MM.1S (cell line): ENCODE measurements at places on chromosomes 7 and 10.

DNA sequence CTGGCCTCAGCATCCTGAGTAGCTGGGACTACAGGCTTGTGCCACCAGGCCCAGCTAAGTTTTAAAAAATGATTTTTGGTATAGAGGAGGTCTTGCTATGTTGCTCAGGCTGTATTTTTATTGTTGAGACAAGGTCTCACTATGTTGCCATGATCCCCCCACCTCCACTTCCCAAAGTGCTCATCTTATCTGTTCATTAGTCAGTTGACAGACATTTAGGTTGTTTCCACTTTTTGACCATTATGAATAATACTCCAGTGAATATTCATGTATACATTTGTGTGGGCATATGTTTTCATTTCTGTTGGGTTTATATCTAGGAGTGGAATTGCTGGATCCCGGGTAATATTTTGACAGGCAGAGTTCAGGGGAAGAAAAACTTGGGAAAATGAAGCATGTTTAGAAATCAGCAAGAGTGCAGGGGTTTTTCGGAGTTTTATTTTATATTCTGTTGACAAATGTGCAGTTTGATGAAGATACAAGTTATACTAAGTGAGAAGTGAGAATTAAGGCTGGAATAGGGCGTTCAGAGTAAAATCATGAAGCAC, 2.7 kb upstream of the SCD start:
- DNase-seq, result no peak

DNA sequence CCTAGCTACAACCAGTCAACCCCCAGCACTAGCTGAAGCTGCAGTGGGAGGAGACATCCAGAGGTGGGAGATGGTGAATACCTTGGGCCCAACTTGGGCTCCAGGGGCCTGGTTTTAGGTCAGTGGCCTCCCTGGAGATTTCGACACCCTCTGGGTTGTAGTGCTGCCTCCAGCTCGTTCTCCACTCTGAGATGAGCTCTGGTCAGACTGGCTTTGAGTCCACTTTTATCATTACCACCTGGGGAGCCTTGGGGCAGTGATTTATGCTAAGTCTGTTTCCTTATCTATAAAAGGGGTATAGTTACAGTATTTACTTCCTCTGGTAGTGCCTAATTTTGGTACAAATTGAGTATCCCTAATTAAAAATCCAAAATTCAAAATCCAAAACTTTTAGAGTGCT, 22.8 kb downstream of the PPIA start:
- no peak for DNase-seq

- DNase-seq, result no peak
These were observed 28.2 kb downstream of the UMAD1 start for GRCh38 chr7:7668706-7669105.

- DNase-seq, result no peak
These were observed 39.7 kb upstream of the STEAP4 start for GRCh38 chr7:88346357-88346756.

DNA sequence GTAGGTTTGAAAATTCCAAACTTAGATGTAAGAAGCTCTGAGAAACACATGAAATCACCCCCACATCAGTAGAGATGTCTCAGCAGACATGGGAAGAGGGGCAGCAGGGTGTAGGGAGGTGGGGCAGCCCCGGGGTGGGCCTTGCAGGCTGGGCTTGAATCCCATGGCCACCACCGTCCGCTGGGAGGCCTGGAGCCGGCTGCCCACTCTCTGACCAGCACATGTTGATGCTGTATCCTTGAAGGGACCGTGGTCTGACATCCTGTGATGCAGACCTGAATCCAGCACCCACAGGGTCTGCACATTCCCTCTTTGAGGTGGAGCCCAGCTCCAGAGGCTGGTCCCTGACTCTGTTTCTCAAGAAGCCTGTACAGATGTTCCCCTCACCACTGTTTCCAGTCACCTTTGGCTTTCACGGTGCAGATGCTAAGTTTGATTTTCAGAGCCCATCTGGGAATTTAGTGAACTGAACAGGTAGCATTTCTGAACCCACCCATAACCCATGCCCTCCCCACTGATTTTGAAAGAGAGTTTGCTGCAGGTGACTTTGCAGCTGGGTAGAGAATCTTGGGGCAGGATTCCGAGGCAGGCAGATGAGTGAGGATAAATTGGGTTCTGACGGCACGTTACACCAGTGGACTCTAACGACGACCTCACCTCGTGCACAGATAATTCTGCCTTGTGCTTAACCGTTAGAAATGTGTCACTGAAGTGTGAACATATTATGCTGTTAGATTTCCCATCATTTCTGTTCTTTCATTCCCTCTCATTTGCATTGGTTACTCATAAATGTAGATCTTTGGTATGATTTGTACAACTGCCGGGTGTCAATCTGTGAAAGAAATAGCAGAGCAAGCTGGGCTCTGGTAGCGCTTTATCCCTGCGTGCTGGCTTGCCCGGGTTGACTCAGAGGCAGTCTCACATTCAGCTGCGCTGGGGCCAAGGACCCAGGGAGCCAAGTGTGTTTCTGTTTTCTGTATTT, 45.7 kb downstream of the IKZF1 start:
- DNase-seq, result no peak

DNA sequence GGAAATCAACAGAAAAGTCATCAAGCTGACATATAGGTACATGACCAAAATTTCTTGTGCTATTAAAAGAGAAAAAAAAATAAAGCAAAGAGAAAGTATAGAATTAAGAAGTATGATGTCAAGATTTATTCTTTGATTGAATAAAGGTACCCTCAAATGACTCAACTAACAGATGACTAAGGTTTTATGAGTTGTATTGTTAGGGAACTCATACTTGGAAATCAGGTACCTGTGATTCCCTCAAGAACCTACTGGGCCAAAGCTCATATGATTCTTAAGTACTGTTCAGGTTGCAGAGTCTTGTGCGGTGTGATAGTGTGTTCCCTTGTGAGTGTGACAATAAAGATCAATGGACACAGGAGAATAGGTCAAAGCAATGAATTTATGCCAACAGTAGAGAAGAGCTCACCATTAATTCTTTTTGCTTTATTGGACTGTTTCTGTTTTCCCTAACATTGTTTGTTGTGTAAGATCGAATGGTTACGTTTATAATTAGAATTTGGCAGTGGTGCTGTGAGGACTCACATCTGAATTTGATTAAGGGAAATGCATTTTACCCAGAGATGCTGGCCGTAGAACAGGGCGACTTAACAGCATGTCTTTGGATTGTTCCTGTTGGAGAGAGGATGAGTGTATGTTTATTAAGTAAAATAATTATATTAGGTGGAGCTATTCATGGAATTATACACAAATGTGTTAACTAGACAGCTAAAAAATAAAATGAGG, 293.2 kb upstream of the SEMA3D start:
- no peak for DNase-seq

GRCh38 chr10:1121271-1121970, 65.2 kb downstream of the WDR37 start:
- DNase-seq, result no peak
